ENCODE measurements at places on chromosomes 16 and 17.
A peak's percentile ranks its signal among the peaks of the same experiment; 100 is the strongest.

DNA sequence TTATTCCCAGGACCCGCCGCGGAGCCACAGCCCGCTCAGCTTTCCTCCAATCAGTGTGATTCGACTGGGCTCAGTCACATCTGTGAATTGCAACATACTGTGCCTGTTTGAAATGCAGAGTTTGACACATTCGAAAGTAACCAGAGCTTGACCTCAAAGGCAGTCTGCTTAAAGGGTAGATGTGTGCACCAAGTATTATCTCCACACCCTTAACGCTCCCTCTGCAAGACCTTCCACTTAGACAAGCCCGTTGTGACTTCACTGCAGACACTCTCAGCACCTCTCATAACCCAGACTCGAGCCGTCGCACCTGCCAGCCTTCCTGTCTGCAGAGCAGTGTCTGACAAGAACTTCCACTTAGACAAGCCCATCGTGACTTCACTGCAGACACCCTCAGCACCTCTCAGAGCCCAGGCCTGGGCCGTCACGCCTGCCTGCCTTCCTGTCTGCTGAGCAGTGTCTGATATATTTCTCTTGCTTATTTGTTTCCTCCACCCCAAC lies 3.7 kb downstream of the KLHDC4 start:
- no peak for DNase-seq

- no peak for DNase-seq
Observed at GRCh38 chr16:73161977-73162376, 114.0 kb upstream of the ZFHX3 start.

DNA sequence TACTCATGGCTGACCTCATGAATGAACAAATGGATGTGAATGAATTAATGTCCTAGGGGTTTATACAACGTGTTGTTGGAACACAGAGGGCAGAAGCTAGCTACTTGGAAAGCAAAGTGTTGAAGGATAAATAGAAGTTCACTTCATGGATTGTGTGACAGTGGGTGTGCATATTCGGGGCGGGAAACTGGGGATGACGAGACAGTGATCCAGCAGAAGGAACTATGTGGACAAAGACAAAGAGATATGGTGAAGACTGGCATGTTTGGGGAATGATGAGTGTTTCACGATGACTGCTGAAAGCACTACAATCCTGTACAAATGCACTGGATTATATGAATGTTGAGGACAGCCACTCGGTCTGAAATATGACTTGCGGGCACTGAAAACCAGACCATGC lies 250.5 kb upstream of the C16orf82 start:
- no peak for DNase-seq

DNA sequence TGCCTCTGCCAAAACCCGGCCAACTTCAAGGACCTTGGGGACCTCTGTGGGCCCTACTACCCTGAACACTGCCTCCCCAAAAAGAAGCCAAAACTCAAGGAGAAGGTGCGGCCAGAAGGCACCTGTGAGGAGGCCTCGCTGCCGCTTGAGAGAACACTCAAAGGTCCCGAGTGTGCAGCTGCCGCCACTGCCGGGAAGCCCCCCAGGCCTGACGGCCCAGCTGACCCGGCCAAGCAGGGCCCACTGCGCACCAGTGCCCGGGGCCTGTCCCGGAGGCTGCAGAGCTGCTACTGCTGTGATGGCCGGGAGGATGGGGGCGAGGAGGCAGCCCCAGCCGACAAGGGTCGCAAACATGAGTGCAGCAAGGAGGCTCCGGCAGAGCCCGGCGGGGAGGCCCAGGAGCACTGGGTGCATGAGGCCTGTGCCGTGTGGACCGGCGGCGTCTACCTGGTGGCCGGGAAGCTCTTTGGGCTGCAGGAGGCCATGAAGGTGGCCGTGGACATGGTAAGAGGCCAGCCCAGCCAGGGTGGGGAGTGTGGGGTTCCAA lies 38.7 kb downstream of the SREBF1 start:
- no peak for DNase-seq

DNA sequence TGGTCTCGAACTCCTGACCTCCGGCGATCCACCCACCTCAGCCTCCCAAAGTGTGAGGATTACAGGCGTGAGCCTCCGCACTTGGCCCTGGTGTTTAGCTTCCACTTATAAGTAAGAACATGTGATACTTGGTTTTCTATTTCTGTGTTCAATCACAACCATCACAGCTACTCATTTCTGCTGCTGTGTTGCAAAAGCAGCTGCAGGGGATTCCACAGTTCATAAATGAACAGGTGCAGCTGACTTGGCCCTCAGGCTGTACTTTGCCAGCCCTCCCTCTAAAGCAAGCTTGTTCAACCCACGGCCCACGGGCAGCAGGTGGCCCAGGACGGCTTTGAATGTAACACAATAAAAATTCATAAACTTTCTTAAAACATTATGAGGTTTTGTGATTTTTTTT lies 79.2 kb downstream of the SLC39A11 start:
- no peak for DNase-seq

GRCh38 chr16:23064639-23065038 lies 84.6 kb downstream of the USP31 start:
- DNase-seq: no peak

DNA sequence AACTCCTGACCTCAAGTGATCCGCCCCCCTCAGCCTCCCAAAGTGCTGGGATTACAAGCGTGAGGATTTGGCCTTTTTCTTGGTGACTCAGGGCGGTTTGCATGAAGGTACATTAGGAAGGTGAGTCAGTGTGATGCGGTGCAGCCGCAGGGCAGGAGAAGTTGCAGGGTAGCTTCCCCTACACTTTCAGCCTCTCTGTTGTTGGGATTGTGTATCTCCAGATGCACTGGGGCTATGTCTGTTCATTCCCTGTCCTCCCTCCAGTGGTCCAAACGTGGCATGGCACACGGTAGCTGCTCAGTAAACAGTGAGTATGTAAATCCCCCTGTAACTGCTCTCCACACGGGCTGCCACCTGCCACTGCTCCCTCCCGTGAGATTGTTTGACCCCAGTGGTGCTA lies 109.1 kb upstream of the CDC42EP4 start:
- no peak for DNase-seq

GRCh38 chr16:85310868-85311585 lies 198.8 kb upstream of the CIBAR2 start:
- no peak for DNase-seq

DNA sequence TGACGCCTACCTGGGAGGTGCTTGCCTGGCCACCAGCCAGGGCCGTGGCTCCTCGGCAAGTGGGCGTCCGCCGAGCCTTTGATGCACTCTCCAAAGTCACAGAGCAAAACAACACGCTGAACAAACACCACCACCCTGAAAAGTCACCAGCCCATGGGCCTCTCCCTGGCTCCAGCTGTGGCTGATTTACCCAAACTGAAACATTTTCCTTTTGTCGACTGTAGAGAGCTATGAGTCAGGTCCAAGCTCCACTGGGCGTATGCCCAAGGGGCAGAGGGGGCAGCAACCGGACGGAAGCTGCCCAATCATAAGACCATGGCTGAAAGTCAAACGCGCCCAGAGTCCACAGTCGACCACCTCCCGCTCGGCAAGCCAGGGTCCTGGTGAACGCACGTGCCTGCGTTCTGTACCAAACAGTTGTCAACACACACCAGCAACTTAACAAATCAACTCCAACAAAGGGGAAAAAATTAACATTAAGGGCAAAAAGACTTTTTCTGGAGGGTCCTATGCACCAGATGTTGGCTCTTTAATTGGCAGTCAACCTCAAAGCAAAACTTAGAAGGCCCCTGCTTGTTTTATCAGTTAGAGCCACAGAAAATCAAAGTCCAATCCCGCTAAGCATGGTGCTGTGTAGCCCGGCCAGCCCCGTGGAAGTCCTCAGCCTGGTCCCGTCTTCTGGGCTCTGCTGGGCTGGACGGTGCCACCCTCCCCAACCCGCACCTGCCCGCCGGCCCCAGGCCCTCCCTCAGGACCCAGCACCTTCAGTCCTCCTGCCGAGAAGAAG lies 47.3 kb downstream of the TBC1D16 start:
- no peak for DNase-seq

DNA sequence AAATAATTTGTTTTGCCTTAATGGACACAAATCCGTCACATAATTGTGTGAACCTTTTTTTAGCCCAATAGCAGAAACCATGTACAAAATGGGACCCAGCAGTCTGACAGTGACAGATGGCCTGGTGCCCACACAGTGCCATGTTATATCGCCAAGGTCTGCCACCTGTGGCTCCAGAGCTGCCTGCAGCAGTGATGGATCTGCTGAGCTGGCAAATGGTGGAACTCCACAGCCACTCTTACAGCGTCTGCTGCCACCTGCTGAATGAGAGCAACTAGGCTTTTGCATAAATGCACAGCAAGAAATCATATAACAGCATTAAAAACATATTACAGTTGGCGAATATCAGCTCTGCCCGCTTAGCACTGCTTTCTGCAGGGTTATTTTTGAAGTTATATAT lies 59.4 kb downstream of the NUP93 start:
- peak; percentile 34 for DNase-seq

DNA sequence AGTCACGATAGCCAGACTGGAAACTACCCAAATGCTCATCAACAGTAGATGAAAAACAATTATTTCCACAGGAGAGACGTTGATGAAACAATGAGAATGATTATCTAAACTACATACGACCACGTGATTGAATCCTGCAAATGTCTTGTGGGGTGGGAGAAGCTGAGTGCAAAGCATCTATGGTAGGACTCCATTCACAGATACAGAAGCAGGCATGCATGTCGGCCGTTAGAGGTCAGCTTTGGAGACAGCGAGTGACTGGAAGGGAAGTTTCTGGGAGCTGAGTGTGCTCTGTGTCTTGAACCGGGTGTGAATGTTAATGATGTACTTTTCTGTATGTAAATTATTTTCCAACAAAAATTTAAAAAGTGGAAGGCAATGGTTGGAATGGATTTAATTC lies 71.5 kb upstream of the DNAJA2 start:
- DNase-seq: no peak

- no peak for DNase-seq
Observed at GRCh38 chr17:77909236-77909635, 49.3 kb upstream of the TNRC6C start.

DNA sequence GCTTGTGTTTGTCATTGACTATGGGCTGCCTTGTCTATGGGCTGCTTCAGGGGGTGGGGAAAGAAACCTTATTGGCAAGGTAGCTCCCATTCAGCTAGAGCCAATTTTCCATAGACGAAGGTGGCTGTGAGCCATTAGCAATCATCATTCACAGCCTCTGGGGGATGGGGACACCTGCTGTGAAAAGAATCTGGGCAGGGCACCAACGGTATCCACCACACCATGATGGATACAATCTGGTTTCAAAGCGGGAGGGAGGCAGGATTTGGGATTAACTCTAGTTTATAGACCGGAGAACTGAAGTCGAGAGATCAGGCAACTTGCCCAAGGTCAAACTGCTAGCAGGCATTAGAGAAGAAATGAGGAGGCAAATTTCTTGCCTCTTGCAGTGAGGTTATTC lies 182.3 kb downstream of the SHISA9 start:
- no peak for DNase-seq

- DNase-seq: no peak
Observed at GRCh38 chr17:45123930-45124796, 8.2 kb downstream of the PLCD3 start.

DNA sequence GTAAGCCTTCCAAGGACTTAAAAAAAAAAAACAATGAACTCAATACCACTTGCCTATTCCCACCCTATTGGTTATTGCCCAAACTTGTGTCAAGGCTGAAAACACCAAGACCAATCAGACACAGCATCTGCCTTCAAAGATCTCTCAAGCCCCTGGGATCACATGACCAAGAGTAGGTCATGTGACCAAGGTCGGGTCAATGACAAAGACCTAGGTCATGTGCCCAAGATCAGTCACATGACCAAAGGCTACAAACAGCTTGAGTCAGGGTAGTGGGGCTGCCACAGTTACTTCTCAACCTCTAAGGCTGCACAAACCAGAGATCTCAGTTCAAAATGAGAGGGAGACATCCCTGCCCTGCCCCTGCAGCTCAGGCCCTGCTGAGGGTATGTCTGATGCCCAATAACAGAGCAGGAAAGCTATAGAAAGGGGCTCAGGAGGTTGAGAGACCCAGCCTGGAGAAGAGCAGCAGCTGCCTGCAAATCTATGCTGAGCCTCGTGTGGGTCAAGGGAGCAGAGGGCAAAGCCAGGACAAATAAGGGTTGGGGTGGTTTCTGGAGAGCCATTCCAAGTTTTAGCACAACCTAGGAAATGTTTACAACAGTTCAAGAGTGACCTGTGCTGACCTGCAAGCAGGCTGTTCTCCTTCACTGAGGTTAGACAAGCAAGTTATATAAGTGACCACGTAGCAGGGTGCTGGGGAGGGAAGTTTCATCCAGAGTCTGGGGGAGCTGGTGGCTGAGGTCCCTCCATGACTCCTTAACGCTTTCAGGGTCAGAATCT lies 48.8 kb downstream of the PIMREG start:
- DNase-seq: no peak

DNA sequence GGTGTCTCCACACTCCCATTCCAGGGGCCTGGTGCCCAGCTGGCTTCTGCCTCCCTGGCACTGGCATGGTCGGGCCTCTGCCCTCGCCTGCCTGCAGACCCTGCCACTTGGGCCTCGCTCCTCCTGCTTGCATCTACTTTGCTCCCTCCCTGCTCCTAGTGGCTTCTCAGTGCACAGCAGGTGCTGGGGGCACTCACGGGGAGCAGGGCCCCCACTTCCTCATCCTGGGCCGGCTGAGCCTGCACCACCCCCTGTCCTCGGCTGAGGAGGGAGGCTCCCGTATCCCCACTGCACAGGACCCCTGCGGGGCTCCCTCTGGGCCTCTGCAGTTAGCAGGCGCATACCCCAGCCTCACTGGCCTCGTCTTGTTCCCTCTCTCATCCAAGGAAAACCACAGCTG lies 35.2 kb downstream of the CIBAR2 start:
- DNase-seq: no peak

- no peak for DNase-seq
Observed at GRCh38 chr16:72788269-72788809, 259.6 kb downstream of the ZFHX3 start.

DNA sequence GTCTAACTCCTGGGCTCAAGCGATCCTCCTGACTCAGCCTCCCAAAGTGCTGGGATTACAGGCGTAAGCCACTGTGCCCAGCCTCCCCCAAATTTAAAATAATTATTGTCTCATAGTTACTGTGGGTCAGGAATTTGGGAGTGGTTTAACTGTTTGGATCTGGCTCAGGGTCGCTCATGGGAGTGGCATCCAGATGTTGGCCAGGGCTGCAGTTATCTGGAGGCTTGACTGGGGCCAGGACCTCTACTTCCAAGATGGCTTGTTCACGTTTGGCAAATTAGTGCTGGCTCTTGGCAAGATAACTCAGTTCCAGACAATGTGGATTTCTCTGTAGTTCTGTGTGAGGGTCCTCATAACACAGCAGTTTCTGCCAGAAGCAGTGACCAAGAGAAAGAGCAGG lies 8.0 kb downstream of the TEN1 start:
- DNase-seq: no peak

DNA sequence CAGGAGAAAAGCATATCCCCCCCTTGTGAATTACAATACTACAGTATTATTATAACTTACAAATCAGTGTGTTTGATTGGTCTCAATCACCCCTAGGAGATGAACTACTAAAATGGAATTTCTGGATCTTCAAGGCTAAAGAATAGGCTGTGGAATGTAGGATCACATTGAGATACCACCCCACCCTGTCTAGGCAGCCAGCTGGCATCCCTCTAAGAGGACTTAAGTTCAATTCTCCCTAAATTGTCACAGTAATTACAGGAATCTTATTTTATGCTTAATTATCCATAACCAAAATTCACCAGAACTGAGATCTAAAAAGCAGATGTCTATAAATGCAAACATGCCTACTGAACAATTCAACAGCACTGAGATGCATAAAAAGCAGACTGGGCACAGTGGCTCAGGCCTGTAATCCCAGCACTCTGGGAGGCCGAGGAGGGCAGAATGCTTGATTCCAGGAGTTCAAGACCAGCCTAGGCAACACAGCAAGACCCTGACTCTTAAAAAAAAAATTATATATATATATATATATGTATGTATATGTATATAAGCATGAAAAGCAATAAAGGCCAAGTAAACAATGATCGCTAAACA lies 12.0 kb downstream of the AP1G1 start:
- DNase-seq: no peak
